Left lung (tissue), 14 donors: ENCODE measurements at places on chromosomes 11 and 22.

GRCh38 chr11:1130276-1131032 lies 27.3 kb upstream of the MUC5AC start:
- no peak for DNase-seq
- no peak overlapping the region for H3K27ac ChIP-seq
- H3K27me3 ChIP-seq, result peaks cover 52% of the 10 kb centered on the region
- no peaks in the 10 kb centered on the region for H3K36me3 ChIP-seq
- H3K4me3 ChIP-seq, result no peak overlapping the region

DNA sequence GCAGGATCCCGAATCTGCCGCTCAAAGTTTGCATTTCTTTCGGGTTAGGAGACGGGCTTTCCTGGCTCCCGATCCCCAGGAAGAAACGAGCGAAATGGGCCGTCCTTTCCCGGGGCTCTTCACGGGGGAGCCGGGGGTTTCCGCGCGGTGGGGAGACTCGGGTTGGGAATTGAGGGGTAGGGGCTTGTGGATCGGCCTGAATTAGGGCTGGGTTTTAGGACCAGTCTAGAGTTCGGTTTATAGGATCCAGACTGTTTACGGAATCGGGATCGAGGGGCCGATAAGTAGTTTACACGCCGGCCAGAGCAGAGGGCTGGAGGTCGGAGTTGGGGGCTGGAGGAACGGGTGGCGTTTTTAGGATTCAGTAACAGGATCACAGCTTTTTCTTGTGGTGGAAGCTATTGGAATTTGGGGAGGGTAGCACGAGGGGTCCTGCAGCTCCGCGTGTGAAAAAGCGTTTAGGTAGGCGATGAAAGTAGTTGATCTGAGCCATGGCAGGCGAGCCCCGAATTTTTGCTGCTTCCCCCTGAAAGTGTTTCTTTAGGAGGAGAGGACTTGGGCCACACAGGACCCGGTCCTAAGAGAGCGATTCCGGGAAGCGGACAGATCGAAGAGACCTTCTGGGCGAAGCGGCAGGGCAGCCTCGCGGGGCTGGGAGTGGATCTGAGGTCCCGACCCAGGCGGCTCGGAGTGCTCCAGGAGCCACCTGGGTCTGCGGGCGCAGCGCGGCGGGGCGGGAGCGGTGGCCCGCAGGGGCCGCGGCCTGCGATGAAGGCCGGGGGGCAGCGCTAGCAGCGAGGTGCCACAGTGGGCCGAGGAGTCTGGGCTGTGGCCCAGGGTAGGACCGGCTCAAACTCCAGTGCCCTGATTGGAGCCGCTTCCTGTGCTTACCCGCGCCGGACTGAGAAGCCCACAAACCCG lies 1.6 kb downstream of the PKNOX2 start:
- H3K4me3 ChIP-seq, result peak overlapping the region; percentile 49
- H3K27ac ChIP-seq, result peak overlapping the region; percentile 44
- peaks cover 35% of the 10 kb centered on the region for H3K27me3 ChIP-seq
- DNase-seq, result no peak
- no peaks in the 10 kb centered on the region for H3K36me3 ChIP-seq

DNA sequence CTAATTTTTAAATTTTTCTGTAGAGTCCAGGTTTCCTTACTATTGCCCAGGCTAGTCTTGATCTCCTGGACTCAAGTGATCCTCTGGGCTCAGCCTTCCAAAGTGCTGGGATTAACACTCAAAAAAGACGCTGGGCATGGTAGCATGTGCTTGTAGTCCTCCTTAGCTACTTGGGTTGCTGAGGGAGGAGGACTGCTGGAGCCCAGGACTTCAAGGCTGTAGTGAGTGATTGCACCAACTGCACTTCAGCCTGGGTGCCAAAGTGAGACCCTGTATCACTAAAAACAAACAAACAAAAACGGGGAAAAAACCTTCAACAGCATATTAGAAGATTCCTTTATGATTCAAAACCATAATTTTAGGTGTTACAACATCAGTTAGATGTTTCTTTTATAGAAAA lies 44.6 kb downstream of the RSF1 start:
- H3K36me3 ChIP-seq, result no peaks in the 10 kb centered on the region
- no peaks in the 10 kb centered on the region for H3K27me3 ChIP-seq
- H3K27ac ChIP-seq, result no peak overlapping the region
- H3K4me3 ChIP-seq, result no peak overlapping the region
- H3K4me1 ChIP-seq, result peaks cover 5% of the 10 kb centered on the region

DNA sequence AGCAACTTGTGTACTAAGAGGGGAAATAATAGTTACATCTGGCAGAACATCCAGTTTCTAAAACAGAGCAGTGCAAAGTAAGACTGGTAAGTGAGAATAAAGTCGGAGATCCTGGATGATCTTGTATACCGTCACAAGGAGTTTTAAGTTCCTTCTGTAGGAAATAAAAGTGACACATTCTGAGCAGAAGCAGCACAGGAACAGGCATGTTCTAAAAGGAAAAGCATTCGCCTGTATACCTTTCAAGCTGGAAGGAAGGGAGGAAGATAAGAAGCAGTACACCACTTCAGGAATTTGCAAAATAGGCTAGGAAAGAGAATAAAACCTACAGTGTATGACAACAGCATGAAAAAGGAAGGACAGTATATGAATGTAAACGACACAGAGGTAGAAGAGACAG lies 106.2 kb upstream of the TP53AIP1 start:
- H3K36me3 ChIP-seq, result no peaks in the 10 kb centered on the region
- no peak overlapping the region for H3K27ac ChIP-seq
- H3K27me3 ChIP-seq, result no peaks in the 10 kb centered on the region
- H3K4me3 ChIP-seq, result no peak overlapping the region
- H3K4me1 ChIP-seq, result no peaks in the 10 kb centered on the region

GRCh38 chr22:45212306-45212709 lies 28.4 kb downstream of the KIAA0930 start:
- peak; percentile 89 for DNase-seq
- peak overlapping the region; percentile 39 for H3K27ac ChIP-seq
- H3K36me3 ChIP-seq, result no peaks in the 10 kb centered on the region
- peak overlapping the region; percentile 21 for H3K4me3 ChIP-seq
- peaks cover 39% of the 10 kb centered on the region for H3K4me1 ChIP-seq

DNA sequence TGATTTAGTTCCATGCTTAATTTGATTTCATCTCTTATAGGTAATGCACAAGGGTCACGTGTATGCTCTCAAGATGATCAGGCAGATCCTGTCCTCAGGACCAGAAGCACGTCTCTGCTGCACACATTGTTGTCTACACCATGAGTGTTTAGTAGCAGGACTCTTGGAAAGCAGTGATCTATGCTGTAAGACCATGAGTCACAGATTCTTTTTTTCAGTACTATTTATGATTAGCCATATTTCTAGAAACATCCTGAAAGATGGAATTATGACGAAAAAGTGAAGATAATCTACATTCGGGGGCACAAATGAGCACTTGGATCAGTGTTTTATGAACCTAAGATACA lies 29.6 kb downstream of the ZBED4 start:
- no peaks in the 10 kb centered on the region for H3K27me3 ChIP-seq
- no peak overlapping the region for H3K27ac ChIP-seq
- no peaks in the 10 kb centered on the region for H3K4me1 ChIP-seq
- H3K4me3 ChIP-seq, result no peak overlapping the region
- DNase-seq, result no peak

DNA sequence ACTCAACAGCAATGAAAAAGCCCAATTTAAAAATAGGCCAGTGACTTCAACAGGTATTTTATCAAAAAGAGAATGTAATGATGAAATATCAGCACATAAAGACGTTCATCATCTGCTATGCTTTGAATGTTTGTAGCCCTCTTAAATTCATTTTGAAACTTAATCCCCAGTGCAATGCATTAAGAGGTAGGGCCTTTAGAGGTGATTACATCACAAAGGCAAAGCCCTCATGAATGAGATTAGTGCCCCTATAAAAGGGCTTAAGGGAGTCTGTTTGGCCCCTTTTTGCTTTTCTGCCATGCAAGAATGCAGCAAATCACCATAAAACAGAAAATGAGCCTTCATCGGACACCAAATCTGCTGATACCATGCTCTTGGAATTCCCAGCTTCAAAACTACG lies 637.0 kb downstream of the DLG2 start:
- no peak overlapping the region for H3K27ac ChIP-seq
- H3K36me3 ChIP-seq, result no peaks in the 10 kb centered on the region
- H3K4me3 ChIP-seq, result no peak overlapping the region
- DNase-seq, result no peak
- H3K27me3 ChIP-seq, result no peaks in the 10 kb centered on the region

- DNase-seq, result no peak
- H3K4me1 ChIP-seq, result no peaks in the 10 kb centered on the region
- no peak overlapping the region for H3K4me3 ChIP-seq
- no peaks in the 10 kb centered on the region for H3K27me3 ChIP-seq
- H3K27ac ChIP-seq, result no peak overlapping the region
Observed at GRCh38 chr11:15059132-15059915, 14.1 kb upstream of the CALCB start.

- H3K27me3 ChIP-seq, result no peaks in the 10 kb centered on the region
- peaks cover 13% of the 10 kb centered on the region for H3K36me3 ChIP-seq
- peak; percentile 99 for DNase-seq
- H3K4me3 ChIP-seq, result peak within 1 kb of the TSS; percentile 98
Observed at GRCh38 chr11:10808553-10809372, at the start of gene EIF4G2. EIF4G2 (minus strand) TSS chr11:10808926.

DNA sequence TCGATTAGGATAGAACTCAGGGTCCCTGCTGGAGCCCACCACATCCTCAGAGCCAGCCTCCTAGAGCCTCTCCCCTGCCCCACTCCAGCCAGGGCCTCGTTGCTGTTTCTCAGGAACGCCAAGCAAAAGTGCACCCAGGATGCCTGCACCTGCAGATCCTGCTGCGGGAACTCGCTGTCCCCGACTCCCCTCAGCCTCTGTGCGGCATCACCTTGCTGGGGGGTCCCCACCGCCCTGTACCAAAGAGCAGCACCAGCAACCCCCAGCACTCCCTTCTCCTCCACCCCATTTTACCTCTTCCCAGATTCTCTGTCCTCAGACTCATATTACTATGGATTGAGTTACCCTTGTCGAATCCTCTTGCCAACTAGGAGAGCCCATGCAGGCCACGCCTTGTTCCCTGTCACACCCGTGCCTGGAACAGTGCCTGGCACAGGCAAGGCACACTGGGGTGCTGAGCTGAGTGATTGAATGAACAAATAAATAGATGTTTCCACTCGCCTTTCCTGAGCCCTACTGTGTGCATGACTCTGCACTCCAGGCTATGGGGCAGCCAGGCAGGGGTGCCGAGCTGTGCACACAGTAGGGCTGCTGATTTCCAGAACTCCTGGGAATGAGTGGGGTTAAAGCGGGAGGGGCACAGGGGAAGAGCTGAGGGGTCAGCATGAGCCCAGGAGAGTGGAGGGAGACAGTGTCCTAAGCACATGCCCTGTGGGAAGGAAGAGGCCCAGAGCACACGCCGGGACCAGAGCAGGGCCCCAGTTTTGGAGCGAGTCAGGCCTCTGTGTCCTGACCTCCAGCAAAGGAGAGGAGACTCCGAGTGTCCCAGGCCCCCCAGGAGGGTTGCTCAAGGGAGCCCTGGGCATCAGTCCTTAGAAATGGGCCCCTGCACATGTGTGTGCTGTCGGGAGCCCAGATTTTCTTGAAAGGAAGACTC lies 44.3 kb downstream of the LINC01488 start:
- DNase-seq, result no peak
- H3K4me3 ChIP-seq, result no peak overlapping the region
- no peak overlapping the region for H3K27ac ChIP-seq
- no peaks in the 10 kb centered on the region for H3K4me1 ChIP-seq

DNA sequence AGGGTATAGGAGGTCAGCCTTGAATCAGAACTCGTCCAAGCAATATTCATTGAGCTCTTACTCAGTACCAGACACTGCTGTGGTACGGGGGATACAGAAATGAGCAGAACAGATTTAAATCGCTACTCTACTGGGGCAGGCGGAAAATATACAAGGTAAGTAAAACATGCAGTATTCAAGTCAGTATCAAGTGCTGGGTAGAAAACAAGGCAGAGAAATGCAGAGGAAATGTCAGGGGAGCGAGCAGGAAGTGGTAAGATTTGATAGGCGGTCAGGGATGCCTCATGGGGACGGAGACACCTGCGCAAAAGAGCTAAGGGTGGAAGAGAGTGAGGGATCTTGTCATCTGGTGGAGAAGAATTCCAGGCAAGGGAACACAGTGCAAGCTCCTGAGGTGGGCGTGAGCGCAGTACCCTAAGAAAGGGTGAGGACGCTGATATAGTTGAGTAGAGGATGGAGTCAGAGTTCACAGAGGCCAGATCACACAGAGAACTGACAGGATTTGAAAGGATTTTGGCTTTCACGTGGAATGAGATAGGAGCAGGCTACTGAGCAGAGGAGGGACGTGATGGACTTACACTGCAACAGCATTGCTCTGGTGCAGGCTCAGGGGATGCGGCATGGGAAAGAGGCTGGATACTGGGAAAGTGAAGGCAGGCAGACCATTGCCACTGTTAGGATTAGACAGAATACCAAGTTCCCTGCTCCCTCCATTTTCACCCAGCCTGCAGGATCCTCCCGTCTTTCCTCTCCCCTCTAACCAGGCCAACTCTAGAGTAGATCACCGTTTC lies 35.8 kb downstream of the SC5D start:
- no peak overlapping the region for H3K27ac ChIP-seq
- H3K4me3 ChIP-seq, result no peak overlapping the region
- H3K4me1 ChIP-seq, result no peaks in the 10 kb centered on the region
- no peaks in the 10 kb centered on the region for H3K36me3 ChIP-seq
- no peak for DNase-seq
